ENCODE measurements at places on chromosomes 7 and 10.

DNA sequence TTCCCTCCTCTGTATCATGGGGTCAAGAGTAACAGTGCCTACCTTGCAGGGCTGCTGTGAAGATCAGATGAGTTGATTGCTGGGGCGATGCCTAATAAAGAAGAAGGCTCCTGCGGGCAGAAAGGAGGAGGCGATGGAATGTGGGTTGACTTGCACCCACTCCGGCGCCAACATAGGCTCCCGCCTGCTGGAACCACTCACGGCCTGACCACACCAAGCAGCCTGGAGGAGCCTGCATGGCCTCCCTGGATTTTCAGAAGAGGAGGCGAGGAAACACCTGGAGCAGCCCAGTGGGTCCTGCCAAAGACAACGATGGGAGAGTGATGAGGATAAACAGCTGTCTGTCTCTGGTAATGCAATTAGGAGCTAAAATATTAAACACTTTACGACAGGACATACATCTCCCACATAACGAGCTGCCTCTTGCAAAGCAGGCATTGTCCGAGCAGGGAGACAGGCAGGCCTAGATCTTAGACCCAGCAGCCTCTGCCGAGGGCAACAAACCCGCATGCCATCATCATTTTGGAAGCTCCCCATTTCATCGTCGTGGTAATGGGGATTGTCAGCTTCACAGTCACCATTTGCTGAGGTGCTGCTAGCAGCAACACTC, 302.9 kb upstream of the ZMIZ1 start:
- no peak for DNase-seq

GRCh38 chr10:30043476-30044270, 15.7 kb downstream of the JCAD start:
- DNase-seq = no peak

GRCh38 chr10:86300399-86300925, 66.1 kb downstream of the GRID1 start:
- no peak for DNase-seq

DNA sequence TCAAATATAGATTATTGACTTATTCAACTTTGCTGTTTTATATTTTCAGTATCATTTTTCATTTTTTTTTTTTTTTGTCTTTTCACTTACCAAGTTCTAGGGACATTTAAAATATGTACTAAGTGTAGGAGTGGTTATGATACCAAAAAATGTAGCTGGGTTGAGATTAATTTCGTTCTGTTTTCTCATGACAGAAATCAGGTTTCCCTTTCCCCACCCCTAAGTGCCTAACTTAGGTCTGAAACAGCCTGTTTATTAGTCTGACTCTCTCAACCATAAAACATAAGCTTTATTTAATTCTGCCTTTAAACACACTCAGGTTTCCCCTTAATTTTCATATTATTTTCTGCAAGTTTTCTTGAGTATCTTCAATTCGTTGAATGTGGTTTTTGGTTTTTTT, 22.1 kb downstream of the TMEM106B start:
- DNase-seq = no peak

GRCh38 chr10:116785867-116786266, 43.5 kb upstream of the HSPA12A start:
- no peak for DNase-seq

DNA sequence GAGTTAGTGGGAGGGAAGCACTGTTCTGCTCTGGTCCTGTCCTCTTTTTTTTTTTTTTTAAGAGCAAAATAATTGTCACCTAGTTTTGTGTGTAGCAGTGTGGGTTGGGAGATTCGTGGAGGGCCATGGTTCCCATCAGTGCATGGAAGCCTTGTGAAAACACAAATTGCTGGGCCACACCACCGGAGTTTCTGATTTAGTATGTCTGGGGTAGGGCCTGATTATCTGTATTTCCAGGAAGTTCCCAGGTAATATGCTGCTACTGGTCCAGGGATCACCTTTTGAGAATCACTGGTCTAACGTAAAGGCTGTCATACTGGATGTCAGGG, 191.3 kb downstream of the GATA3 start:
- DNase-seq = no peak
